ENCODE measurements at places on chromosomes 1 and 21. TPM values are rescaled to one million over a fixed set of nuclear protein-coding genes. Genes with fewer than 3 reads are reported as not detected.

DNA sequence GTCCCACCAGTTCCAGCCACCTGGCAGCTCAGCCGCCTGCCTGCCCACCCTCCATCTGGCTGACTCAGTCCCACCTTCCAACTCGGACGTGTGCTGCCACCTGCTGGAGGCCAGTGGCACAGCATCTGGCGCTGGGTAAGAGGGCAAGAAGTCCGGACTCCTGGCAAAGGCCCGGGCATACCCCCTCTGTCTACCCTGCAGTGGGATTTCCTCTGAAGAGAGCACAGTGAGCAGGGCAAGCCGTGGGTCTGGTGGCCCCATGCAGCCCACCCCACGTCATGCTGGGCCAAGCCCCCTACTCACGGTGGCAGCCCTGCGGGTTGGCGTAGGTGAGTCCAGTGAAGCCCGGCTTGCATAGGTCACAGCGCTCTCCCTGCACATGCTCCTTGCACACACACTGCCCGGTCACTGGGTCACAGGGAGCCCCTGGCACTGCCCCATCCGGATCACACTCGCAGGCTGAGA lies 24.5 kb downstream of the LAMB3 start:
- H3K4me3 ChIP-seq: no peak overlapping the region
- H3K4me1 ChIP-seq: peaks cover 15% of the 10 kb centered on the region
- H3K27ac ChIP-seq: no peak overlapping the region
- no peaks in the 10 kb centered on the region for H3K27me3 ChIP-seq

- H3K36me3 ChIP-seq: no peaks in the 10 kb centered on the region
- no peak for DNase-seq
- no peaks in the 10 kb centered on the region for H3K27me3 ChIP-seq
- no peak overlapping the region for H3K4me3 ChIP-seq
Observed at GRCh38 chr1:61181067-61182038, 99.0 kb downstream of the NFIA start.

GRCh38 chr1:32963746-32964460 lies 706 bp downstream of the RNF19B start:
- peak overlapping the region; percentile 80 for H3K4me3 ChIP-seq
- DNase-seq: peak; percentile 71
- H3K27ac ChIP-seq: no peak overlapping the region
- no peaks in the 10 kb centered on the region for H3K36me3 ChIP-seq
- H3K4me1 ChIP-seq: peaks cover 49% of the 10 kb centered on the region

- H3K27ac ChIP-seq: peak overlapping the region; percentile 80
- H3K4me1 ChIP-seq: peaks cover 35% of the 10 kb centered on the region
- no peak overlapping the region for H3K4me3 ChIP-seq
- H3K27me3 ChIP-seq: no peaks in the 10 kb centered on the region
- peak; percentile 64 for DNase-seq
- peaks cover 3% of the 10 kb centered on the region for H3K36me3 ChIP-seq
Observed at GRCh38 chr1:84853741-84854721, 39.0 kb downstream of the LPAR3 start.

DNA sequence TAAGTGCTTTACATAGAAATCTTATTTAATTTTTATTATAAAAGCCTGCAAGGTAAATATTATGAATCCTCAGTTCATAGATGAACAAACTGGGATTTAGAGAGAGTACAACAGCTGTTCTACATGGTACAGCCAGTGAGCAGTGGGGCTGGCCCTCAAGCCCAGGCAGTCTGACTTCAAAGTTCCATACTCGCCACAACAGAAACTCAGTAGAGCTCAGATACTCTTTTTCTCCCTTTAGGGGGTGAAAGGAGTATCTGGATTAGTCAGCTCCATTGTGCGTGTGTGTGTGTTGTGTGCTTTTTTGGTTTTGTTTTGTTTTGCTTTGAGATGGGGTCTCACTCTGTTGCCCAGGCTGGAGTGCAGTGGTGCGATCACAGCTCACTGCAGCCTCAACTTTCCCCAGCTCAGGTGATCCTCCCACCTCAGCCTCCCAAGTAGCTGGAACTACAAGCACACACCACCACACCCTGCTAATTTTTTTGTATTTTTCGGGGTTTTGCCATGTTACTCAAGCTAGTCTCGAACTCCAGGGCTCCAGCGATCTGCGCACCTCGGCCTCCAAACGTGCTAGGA lies 378.5 kb downstream of the SMYD3 start:
- peaks cover 8% of the 10 kb centered on the region for H3K36me3 ChIP-seq
- peak; percentile 24 for DNase-seq
- H3K4me1 ChIP-seq: peaks cover 2% of the 10 kb centered on the region
- H3K4me3 ChIP-seq: no peak overlapping the region

- peaks cover 2% of the 10 kb centered on the region for H3K4me1 ChIP-seq
- no peaks in the 10 kb centered on the region for H3K36me3 ChIP-seq
- H3K4me3 ChIP-seq: no peak overlapping the region
- DNase-seq: no peak
- H3K27me3 ChIP-seq: peaks cover 2% of the 10 kb centered on the region
Observed at GRCh38 chr1:36525166-36525565, 42.5 kb upstream of the CSF3R start.

DNA sequence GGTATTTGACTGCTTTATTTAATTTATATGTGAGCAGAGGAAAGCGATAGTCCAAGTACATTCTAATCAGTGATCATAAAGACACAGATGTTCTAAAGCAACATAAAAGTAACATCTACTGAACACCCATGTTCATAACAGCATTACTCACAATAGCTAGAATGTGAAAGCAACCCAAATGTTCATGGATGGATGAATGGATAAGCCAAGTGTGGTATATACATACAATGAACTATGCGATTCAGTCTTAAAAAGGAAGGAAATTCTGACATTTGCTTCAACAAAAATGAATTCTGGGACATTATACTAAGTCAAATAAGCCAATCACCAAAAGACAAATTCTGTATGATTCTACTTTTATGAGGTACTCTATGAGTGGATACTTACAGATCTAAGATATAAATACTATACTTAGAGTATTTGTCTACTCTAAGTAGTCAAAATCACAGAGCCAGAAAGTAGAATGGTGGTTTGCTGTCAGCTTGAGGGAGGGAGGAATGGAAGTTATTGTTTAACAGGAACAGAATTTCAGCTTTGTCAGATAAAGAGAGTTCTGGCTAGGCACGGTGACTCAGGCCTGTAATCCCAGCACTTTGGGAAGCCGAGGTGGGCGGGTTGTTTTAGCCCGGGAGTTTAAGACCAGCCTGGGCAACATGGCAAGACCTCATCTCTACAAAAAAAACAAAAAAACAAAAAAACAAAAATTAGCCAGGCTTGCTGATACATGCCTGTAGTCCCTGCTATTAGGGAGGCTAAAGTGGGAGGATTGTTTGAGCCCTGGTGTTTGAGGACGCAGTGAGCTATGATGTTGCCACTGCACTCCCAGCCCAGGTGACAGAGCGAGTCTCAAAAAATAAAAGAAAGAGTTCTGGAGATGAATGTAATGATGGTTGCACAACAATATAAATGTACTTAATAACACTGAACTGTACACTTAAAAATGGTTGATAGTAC lies 79.7 kb upstream of the ARHGAP29 start:
- H3K27ac ChIP-seq: no peak overlapping the region
- no peak overlapping the region for H3K4me3 ChIP-seq
- DNase-seq: no peak
- no peaks in the 10 kb centered on the region for H3K36me3 ChIP-seq
- no peaks in the 10 kb centered on the region for H3K4me1 ChIP-seq

DNA sequence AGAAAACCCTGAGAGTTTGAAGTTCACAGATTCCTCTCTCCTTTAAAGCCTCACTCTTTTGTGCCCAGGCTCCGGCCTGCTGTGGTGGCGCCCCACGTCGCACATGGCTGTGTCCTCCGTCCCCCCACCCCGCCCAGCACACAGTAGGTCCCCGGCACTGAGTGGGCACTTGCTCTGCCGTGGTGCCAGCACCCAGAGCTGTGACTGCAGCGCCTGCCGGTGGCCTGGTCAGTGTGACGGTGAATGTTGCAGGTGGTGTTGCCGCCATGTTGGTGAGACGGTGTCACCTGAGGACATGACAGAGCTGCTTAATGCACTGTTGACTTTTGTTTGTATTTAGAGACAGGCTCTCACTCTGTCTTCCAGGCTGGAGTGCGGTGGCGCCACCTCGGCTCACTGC lies 3.4 kb downstream of the ATAD3C start:
- H3K36me3 ChIP-seq: no peaks in the 10 kb centered on the region
- no peak for DNase-seq
- no peaks in the 10 kb centered on the region for H3K4me1 ChIP-seq

GRCh38 chr1:94305704-94306103 lies 68.3 kb upstream of the ARHGAP29 start:
- no peak overlapping the region for H3K4me3 ChIP-seq
- no peak for DNase-seq
- H3K4me1 ChIP-seq: no peaks in the 10 kb centered on the region
- peaks cover 14% of the 10 kb centered on the region for H3K27me3 ChIP-seq
- no peak overlapping the region for H3K27ac ChIP-seq

- H3K4me1 ChIP-seq: peaks cover 19% of the 10 kb centered on the region
- no peak overlapping the region for H3K27ac ChIP-seq
- peak; percentile 68 for DNase-seq
- H3K36me3 ChIP-seq: no peaks in the 10 kb centered on the region
- peaks cover 2% of the 10 kb centered on the region for H3K27me3 ChIP-seq
Observed at GRCh38 chr1:227788271-227789083, 27.0 kb upstream of the PRSS38 start.

The TNFRSF1B gene
- 69.4 TPM for total RNA-seq

The PHLDA3 gene
- 19.5 TPM for total RNA-seq

Measured in activated naive CD4-positive, alpha-beta T cell treated with anti-CD3 and anti-CD28 coated beads for 36 hours (primary cell).